ENCODE measurements at places on chromosomes 2 and 18. TPM values are rescaled to one million over a fixed set of nuclear protein-coding genes. Genes with fewer than 3 reads are reported as not detected.
A peak's percentile ranks its signal among the peaks of the same experiment; 100 is the strongest.

RGPD4 gene
- 0.02 TPM for polyA plus RNA-seq

DNA sequence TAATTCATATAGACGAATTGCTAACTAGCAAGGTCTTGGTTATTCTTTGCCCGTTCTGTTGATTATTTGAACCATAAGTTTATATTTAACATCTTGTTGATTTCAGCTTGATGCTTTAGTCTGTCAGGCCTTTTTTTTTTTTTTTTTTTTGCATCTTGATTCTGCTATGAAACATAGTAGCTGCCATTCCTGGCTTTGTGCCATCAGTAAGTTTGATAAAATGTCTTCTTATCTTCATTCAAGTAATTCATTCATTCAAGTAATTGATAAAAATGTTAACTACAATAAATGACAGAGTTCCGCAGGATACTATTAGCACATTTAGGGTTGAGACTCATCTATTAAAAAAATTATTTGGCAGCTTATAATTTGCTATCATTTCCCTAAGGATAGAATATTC, 134.7 kb downstream of the LYPD6B start:
- no peak for DNase-seq

- no peak for DNase-seq
Measured at GRCh38 chr2:217656316-217656715, 346.5 kb downstream of the TNS1 start.

- DNase-seq = no peak
Measured at GRCh38 chr2:5594249-5594695, 97.9 kb upstream of the SOX11 start.

DNA sequence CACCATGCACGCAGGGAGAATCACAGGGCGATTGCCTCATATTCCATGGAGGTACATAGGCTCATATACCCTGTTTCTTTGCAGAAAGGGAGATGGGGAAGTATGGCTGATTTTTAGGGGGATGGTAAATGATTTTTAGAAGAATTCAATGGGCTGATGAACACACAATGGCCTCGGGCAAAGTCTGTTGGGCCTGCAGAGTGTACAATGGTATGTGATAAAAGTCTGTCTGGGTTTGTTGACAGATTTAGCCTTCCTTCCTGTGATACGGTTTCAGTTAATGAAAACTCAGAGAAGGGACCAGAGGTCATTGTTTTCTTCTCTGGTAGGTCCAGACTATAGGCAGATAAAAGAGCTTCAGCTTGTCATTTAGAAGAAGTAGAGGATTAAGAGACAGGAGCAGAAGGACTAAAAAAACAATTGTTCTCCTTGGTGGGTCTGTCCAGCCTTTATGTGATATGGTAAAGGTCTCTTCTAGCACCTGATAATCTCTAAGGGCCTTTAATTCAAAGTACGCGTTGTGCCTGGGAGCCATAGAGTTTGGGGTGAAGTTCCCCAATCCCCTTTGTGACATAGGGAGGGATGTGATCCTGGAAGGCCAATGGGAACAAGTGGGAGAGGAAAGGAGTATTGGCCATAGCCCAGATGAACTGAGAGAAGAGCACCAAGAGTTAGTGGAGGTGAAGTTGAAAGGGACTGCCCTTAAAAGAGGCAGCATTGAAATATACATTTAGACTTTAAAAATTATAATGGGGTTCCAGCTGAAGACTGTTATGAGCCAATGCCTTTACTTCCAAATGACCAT, 107.5 kb upstream of the SERPINE2 start:
- DNase-seq = peak; percentile 58

DNA sequence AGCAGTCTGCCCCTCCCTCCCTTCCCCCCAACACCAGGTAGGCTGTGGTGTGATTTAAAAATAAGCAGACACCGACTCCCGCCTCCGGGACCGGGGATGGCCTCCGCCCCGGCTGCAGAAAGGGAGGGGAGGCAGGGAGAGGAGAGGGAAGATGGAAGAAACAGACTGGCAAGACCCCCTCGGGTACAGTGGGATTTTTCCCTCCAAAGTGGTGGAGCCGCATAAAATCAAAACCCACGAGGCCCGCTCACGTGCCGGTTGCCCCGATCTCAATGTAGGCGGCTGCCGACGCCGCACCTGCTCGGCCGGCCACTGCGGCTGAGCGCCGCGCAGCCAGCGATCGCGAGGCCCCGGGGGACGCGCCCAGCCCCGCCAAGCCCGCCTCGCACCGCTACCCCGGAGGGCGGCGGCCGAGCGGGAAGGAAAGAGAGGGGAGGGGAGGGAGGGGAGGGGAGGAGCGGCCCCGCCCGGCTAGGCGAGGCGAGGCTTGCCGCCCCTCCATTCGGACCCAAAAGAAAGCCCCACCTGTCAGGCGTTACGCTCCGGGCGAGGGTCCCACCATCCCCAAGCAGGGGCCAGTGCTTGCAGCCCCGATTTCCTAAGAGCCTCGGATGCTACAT, 811 bp downstream of the ADD2 start:
- peak; percentile 12 for DNase-seq

All from hepatocyte (in vitro differentiated cells).